OCI-M1 (cell line): ENCODE measurements at places on chromosomes 11 and 22.

DNA sequence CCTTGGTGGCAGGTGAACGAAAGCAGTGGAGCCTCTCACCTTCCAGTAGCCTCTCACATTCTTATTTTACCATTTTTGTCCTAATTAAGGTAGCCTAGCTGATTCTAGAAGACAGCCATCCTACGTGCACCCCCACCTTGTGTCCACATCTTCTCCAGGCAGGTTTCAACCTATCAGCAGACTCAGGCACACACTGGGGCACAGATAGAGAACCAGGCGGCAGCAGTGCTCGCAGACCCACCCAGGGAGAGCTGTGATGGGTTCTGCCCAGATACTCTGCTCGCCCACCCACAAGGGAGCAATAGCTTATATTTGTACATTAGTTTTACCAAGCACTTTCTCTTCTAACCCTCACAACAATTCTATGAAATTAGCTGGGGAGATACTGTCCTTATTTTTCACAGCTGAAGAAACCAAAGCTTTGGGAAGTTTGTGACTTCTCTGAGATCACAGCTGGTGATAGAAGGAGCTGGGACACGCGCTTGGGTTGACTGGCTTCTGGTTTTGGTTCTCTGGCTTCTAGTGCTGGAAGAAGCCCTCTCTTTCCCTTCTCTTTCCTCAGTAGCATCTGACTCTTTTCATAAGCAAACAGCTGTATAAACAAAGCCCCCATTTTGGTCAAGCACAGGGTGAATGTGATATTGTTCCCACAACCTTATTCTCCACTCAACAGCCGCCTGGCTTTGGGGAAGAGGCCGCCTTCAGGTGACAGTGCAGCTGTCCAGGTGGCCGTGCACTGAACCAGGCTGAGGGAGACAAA, 36.9 kb downstream of the PPP2R1B start:
- DNase-seq, result no peak

GRCh38 chr11:102276362-102276761, 40.9 kb upstream of the BIRC3 start:
- DNase-seq, result no peak

GRCh38 chr11:69834811-69835800, 15.9 kb upstream of the FGF3 start:
- no peak for DNase-seq

DNA sequence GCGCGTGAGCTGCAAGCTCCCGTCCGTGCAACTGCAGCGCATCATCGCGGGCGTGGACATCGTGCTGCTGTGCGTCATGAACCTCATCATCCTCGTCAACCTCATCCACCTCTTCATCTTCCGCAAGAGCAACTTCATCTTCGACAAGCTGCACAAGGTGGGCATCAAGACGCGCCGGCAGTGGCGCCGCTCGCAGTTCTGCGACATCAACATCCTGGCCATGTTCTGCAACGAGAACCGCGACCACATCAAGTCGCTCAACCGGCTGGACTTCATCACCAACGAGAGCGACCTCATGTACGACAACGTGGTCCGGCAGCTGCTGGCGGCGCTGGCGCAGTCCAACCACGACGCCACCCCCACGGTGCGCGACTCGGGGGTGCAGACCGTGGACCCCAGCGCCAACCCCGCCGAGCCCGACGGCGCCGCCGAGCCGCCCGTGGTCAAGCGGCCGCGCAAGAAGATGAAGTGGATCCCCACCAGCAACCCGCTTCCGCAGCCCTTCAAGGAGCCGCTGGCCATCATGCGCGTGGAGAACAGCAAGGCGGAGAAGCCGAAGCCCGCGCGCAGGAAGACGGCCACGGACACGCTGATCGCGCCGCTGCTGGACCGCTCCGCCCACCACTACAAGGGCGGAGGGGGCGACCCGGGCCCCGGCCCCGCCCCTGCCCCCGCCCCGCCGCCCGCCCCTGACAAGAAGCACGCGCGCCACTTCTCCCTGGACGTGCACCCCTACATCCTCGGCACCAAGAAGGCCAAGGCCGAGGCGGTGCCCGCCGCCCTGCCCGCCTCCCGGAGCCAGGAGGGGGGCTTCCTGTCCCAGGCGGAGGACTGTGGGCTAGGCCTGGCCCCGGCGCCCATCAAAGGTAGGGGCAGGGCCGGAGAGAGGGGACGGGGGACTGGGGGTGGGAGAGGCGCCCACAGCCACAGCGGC, 7.3 kb downstream of the PANX2 start:
- DNase-seq, result no peak

DNA sequence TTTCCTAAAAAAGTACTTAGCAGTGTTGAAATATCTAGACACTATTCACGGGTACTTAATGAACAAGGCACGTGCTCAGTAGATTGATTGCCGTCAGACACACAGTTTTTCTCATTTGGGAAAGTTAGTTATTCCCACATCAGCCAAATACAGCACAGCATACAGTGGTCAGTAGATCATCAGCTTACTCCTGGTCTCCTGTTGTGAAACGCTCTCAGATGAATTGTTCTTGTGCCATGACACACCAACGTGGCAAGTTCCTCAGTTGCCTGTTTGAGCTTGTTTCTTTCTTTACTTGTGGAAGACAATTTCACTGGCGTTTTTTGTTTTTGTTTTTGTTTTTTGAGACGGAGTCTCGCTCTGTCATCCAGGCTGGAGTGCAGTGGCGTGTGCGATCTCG, 8.6 kb downstream of the TAB1 start:
- no peak for DNase-seq

GRCh38 chr11:87743007-87743406, 432.2 kb downstream of the RAB38 start:
- DNase-seq, result peak; percentile 84

DNA sequence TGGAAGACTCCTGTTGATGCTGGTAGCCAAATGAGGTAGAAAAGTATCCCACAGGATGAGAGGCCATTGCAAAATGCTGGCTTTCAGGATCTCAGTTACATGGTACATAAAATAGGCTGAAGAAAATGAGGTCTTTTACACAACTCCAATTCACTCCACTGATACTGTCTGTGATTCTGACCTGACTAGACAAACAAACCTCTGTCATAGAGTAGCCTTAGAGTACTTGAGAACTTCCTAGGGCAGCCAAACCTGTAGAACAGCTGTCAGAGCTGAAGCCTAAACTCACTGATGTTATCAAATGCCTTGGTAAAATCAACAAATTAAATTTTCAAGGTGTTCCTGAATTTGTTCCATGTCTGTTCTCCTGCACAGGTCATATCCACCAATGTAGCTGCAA, 26.2 kb upstream of the POGLUT3 start:
- no peak for DNase-seq

GRCh38 chr11:114678125-114679036, at the start of gene NXPE2:
Gene NXPE2, plus strand, starts transcription at chr11:114678527. Its CDS starts 49 bp downstream, at chr11:114678576.
- no peak for DNase-seq

GRCh38 chr11:11510939-11511338, 110.9 kb downstream of the GALNT18 start:
- DNase-seq, result no peak

GRCh38 chr11:11243590-11244469, 109.2 kb downstream of the CSNK2A3 start:
- peak; percentile 2 for DNase-seq

DNA sequence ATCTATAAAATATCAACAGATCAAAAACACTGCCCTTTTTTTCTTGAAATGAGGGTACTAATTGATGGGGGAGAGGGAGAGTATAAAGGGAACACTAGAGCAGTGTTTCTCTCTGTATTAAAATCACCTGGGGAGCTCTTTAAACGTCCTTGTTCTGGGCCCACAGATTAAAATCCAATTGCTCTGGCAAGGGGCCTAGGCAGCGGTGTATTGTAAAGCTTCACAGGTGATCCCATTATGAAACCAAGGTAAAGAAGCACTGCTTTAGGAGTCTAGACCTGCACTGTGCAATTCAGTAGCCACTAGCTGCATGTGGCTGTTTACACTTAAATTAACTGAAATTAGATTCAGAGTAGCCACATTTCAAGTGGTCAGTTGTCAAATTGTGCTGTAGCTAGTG, 3.0 kb downstream of the AQP11 start:
- no peak for DNase-seq

- DNase-seq, result no peak
Measured at GRCh38 chr11:27619763-27620335, 80.4 kb downstream of the BDNF start.

DNA sequence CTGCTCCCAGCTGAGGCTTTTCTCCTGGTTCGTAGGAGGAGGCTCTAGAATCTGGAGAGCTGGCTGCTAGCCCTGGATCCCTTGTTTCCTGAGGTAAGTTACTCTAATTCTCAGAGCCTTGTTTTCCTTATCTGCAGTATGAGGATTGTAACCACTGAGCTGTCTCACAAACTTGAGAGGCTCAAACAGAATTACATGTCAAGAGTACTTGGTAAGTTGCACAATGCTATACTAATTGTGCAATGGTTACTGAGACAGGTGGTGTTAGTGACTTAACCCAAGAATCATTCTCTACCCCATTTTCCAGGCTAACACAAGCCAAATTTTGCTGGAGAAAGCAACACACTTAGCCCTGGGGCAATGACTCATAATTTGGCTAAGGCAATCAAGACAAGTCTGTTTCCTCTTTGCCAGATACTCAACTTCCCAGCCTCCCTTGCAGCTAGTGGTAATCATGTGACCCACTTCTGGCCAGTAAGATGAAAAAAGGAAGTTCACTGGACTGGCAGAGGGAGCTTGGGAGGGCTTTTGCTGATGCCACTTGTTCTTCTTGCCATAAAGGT, 348.0 kb downstream of the TENM4 start:
- DNase-seq, result peak; percentile 95

- DNase-seq, result no peak
Measured at GRCh38 chr11:76794371-76795289, 11.5 kb downstream of the TSKU start.

DNA sequence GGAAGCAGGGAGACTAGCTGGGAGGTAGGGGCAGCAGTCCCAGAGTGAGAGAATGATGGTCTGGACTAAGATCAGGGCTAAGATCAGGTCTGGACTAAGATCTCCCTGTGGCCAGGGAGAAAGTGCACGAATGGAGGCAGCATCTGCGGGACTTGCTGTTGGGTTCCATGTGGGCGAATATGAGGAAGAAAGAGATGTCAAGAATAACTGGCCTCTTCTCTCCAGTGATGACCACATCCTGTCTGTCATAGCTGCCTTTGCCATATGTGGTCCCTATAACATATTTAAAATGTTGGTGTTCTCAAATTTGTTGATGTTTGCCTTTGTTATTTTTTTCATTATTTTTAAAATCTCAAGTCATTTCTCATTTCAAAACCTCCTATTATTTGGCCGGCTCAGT, 27.4 kb upstream of the CXCR5 start:
- DNase-seq, result no peak

DNA sequence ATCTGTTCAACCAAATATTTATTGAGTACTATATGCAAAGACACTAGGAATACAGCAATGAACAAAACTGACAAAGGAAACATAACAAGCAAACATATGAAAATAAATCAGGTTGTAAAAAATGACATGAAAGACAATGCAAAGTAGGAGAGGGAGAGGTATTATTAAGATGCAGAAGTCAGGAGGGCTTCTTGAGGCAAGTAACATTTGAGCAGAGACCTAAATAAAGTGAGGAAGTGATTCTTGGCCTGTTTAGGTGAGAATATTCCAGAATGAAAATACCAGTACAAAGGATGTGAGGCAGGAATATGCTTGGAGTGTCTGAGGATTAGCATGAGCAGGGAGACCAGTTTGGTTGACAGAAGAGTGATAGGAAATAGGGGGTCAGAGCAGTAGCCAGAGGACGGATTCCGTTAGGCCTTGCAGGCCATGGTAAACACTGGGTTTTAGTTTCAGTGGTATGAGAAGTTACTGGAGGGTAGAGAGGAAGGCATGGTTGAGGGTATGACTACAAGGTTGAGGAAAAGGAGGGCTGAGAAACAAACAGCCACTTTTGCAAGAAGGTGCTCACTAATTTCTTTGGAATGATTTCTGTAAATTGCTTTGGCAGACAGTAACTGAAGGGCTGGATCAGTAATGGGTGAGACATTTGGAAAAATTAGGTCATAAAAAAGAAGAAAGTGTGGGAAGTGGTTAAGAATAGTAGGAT, 191.9 kb downstream of the SWAP70 start:
- no peak for DNase-seq

DNA sequence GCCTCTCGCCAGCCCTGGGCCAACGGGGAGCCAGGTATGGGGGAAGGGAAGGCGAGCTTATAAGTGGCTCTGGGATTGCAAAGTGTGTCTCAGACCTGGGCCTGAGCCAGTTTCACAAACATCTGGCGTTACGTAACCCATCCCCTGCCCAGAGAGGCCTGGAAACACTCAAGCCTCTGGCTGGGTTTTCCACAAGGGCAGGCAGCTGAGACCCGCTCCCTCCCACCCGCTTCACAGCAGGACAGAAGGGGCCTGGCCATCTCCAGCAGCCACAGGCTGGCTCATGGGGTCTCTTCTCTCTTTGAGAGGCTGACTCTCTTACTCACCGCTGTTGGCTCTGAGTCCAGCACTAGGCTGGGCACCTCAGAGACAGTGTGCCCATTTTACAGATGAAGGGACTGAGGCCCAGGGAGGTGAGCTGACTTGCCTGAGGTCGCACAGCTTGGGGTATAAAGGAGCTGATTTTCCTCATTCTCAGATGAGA, 44.5 kb downstream of the TRIOBP start:
- DNase-seq, result peak; percentile 14

GRCh38 chr11:30479899-30480298, 106.3 kb downstream of the MPPED2 start:
- DNase-seq, result no peak

GRCh38 chr22:30370641-30371230, 13.9 kb downstream of the CCDC157 start:
- DNase-seq, result no peak

GRCh38 chr22:39332441-39333064, 13.1 kb upstream of the RPL3 start:
- no peak for DNase-seq

DNA sequence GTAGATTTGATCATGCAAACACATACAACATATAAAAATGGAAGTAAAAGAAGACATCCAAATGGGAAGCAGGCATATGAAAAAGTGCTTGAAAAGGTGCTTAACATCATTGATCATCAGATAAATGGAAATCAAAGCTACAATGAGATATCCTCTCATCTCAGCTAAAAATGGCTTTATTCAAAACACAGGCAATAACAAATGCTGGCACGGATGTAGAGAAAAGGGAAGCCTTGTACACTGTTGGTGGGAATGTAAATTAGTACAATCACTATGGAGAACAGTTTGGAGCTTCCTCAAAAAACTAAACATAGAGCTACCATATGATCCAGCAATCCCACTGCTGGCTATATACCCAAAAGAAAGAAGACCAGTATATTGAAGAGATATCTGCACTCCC, 549 bp upstream of the TCN1 start:
- DNase-seq, result no peak

DNA sequence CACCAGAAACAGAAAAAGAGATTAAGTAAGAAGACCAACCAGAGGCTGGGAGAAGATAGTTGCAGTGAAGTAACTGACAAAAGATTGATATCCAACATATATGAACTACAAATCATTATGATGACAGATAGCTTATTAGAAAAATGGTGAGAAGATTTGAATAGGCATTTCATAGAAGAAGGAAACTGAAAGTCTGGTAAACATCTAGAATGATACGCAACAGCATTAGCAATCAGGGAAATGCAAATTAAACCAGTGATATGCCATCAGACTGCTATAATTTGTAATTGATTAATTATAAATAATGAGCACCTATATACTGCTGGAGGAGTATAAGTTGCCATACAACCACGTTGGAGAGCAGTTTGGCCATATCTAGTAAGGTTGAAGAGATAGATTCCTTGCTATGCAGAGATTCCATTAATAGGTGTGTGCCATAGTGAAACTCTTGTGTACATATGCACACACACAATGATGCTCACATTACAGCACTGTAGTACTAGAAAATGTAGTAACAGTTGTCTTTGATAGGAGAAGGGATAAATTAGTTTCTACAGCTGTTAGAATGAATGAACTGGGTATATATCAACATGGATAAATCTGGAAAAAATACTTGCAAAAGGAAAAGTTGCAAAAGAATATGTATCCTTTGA, 20.5 kb downstream of the RNF169 start:
- DNase-seq, result no peak
